ENCODE measurements at places on chromosomes 3 and 15.

DNA sequence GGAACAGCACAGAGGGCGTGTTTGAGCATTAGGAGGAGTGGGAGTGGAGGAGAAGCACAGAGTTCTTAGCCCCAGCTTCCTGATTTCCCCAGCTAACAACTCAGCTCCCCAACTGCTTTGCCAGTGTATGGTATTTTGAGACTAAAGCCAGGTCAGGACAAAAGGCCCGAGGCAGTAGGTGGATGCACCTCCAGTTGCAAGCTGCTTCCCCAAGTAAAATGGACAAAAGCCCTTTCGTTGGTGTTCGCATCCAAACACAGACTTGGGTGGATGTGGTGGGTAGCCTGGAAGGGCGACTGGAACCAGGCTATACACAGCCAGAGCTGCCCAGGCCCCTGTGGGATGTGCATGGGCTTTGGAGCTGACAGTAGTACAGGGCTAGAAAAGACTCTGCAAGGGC lies 12.3 kb upstream of the EHD4 start:
- no peak for DNase-seq

- DNase-seq: no peak
Observed at GRCh38 chr15:36924034-36924433, 176.3 kb downstream of the MEIS2 start.

DNA sequence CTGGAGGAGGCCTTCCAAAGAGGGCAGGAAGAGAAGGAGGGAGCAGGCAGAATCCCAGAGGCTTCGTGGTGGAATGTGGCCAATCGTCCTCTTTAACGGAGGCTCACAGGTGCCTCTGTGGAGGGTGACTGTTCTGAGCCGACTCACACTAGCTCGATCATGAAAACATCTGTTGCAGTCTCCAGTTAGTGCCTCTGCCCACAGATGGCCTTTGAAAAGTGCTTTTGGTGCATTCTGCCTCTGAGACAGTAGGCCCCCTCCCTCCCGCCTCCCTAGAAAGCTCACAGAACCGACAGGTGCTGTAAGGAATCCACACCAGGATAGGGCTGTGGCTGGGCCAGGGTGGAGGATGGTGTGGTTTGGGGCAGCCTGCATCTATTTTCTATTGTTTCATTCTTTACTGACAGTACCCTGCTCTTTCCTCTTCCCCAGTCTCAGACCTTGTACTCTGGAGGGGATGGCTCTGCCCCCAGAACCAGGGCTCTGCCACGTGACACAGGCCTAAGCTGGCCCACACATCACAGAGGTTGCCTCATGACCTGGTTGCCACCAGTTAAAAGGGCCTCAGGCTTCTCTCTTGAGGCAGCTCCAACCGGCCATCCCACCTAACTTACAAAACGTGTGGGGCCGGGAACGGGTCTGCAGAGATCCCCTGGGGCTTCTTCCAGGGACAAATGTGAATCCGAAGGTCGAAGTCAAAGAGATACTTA lies 27.2 kb upstream of the PIGZ start:
- no peak for DNase-seq

GRCh38 chr3:38702231-38702630 lies 52.7 kb upstream of the SCN5A start:
- no peak for DNase-seq

DNA sequence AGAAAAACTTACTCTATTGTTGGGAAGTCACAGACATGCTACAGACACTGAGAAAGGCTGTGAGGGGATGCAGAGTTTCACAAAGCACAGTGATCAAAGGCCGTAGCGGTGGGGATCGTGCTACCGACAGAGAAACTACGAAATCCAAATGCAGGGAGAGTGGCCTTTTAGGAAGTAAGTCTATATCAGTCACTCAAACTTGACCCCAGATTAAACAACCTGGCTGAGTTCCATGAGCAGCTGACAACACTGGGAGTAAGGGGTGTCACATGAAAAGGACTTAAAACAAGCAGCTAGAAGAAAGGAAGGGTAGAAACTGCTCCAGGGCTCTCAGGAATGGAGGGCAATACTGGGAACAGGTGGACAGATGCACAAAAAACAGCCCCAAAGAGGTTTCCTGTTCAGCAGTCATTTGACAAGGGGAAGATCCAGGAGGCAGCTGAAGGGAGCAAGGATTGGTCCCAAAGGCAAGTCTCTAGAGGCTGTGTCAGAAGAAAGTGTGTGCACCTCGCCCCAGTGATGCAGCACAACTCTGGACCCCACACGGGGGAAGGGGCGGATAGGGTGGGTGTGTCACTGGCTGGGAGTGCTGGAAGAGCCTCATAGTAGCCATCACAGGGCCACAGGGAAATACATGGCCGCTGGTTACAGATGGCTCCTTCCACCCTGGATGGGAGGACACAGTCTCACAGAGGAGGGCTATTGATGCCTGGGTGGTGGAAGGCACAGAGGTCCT lies 20.3 kb upstream of the HDAC11 start:
- DNase-seq: no peak

- DNase-seq: no peak
Observed at GRCh38 chr3:197269024-197269423, 29.4 kb downstream of the DLG1 start.

GRCh38 chr3:123611082-123611481 lies 26.2 kb upstream of the HACD2 start:
- no peak for DNase-seq

DNA sequence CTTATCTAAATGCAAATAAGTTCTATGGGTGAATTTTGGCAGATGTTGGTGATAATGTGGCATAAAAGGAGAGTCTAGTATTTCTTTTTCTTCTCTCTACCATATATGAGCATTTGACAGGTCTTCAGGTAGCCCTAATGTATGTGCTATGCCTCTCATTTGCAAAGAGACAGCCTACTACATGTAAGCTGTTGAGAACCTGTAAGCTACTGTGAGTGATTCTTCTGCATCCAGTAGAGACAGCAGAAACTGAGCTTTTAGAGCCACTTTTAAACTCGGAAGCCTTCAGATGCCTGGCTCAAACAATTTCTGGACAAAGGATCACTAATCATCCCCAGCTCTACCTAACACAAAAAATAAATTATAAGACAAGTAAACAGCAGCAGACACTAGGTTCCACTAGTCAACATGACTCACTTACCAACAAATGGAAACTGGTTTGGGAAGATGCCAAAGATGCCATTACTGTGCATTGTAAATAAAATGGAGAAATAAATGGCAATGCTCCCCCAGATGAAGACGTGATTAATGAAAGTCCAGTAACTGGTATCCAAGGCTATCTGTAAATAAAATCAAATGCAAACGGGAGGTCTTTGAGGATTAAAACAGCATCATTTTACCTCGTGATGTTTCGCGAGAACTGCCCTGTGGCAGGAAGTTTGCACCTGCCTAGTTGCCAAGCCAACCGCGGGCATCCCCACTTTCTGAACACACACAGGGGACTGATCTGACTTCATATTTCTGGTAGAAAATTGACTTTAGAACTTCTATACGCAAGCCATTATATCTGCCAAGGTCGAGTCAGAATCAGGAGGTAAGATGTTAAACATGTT lies 245.3 kb downstream of the DTWD1 start:
- no peak for DNase-seq

- no peak for DNase-seq
Observed at GRCh38 chr3:193743702-193744047, 150.7 kb downstream of the OPA1 start.

DNA sequence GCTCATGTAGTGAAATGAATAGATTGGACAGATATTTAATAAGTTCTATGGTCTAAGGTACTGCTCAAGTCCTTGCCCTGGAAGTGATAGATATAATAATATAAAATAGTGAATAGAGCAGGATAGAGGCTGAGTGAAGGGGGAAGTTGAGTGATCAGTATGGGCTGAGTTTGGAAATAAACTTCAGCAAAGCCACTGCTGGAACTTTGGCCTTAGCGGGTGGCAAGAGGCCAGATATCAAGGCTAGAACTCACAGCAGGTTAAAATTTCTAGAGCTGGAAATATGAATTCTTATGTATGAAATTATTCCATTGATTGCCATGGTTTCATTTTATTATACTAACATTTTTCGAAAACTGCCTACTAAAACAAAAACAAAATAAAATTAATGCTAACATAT lies 267.6 kb upstream of the DPH6 start:
- DNase-seq: no peak

DNA sequence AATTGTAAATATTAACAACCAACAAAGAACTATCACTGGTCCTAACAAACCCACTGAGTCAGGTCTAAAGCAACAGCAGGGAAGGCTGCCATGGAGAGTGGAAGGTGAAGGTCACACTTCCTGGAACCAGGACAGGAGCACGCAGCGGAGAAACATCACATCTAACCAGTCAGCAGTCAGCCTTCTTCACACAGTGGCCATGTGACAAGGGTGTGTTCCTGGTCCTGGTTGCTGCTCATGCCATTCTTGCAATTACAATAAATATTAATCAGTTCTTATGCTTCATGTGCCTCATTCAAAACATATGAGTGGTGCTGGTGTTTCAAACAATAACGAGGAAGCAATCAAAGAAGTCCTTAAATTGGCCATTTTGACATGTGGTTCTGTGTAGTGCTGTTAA lies 162.8 kb downstream of the ARRDC4 start:
- no peak for DNase-seq

DNA sequence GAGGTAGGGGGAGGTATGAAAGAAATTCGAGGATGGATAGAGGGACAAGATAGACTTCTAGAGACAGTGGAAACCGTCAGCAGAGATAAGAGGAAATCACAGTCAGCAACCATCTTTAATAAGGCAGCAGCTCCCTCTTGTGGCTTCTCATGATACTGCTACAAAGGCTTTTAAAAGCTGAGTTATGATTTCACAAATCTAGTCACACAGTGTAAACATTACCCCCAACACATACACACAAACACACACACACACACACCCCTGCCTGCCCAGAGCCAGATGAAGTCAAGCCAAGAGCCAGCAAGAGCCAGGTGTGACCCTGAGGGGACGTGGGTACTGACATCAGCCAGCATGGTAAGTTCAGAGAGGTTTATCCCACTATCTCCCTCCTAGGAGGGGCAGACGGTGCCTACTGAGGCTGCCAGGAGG lies 18.9 kb upstream of the TGM5 start:
- peak; percentile 79 for DNase-seq

DNA sequence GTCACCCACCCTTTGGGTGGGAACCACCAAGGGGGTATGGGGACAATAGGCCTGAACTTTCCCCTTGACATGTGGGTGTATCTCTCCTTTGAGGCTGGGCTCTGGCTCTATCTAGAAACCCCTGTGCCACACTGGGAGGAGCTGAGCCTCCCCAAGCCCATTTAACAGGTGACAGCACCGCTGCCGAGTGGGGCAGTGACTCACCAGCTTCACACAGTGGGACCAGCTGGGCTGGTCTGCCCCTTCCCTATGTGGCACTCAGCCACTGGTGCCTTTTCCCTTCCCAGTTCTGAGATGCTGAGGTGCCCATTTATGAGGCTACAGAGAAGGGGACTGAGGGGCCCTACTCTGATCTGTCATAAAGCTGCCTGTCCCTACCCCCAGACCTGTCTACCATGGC lies 5.1 kb downstream of the PSTPIP1 start:
- DNase-seq: no peak
